ENCODE measurements at places on chromosomes 16 and 17.

- DNase-seq = no peak
Observed at GRCh38 chr17:64327201-64327930, 63.3 kb downstream of the PECAM1 start.

DNA sequence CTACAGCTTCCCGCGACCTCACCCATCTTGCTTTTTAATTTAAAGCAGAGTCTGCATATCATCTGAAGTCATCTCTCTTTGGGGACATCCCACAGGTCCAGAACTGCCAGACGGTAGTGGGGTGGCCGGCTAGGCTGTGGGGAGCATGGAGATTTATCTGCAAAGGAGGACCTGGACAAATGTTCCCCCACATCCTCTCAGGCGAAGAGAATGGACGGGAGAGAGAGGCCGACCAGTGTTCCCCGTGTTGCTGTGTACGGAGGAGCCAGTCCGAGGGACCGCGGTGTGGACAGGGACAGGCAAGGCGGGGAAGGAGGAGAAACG lies 665 bp upstream of the MT1M start:
- no peak for DNase-seq

- DNase-seq = no peak
Observed at GRCh38 chr16:79372503-79373184, 227.9 kb downstream of the MAF start.

DNA sequence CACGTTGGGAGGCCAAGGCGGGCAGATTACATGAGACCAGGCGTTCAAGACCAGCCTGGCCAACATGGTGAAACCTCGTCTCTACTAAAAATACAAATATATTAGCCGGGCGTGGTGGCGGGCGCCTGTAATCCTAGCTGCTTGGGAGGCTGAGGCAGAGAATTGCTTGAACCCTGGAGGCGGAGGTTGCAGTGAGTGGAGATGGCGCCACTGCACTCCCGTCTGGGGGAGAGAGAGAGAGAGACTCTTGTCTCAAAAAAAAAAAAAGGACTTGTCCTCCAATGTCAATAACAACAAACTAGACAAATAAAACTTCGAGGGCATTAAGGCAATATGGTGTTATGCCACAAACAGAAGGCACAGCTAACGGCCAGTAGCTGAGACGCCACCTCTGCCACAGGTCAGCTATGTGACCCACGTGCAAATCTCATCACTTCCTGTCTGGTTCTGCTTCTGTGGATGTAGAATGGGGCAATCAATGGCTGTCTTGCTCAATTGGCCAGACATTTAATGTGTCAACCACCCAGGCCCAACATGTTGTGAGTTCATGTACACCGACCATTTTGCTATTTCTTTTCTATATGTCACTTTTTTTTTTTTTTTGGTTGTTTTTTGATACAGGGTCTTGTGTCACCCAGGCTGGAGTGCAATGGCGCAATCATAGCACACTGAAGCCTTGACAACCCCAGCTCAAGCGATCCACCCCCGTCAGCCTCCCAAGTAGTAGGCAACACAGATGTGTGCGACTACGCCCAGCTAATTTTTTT lies 834 bp upstream of the TXNDC11 start:
- no peak for DNase-seq

- no peak for DNase-seq
Observed at GRCh38 chr17:80935526-80935925, 56.1 kb upstream of the CHMP6 start.

DNA sequence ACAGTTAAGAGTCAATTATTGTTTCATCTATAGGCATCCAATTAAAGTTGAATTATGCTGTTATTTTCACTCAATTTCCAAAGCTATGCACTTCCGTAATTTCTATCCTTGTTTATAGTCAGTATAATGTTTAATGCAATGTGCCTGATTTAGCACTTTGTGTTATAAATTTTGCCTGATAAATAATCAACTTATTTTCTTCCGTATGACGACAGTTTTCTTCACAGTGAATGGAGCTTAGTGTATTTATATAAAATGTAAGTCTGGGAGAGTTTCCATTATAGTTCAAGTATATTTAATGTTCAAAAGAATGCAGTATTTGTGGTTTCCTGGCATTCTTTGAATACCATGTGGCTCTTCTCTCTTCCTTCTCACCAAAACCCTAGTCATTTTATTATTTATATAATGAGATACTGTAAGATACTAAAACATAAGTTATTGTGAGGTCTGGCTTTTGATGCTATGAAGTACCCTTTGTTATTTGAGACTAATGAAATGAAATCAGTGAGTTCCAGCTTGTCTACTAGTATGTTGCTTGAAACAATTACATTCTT lies 240.6 kb downstream of the PRKCA start:
- no peak for DNase-seq

DNA sequence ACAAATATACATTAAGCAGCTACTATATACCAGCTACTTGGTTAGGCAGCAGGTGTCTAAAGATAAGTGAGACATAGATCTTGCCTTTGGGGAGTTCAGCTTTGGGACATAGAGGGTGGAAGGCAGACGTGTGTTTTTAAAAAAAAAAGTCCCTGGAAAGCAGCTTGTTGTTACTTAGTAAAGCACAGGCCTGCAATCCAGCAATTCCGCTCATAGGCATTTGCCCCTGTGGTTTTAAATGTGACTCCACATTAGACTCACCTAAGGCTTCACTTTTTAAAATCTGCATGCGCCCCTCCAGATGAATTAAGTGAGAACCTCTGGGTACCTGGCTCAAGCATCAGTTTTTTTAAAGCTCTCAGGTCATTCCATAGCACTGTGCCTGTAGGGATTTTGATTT lies 7.2 kb upstream of the MLYCD start:
- DNase-seq = no peak

GRCh38 chr17:78953356-78954350 lies 26.1 kb downstream of the LGALS3BP start:
- DNase-seq = no peak

- DNase-seq = no peak
Observed at GRCh38 chr16:88747588-88748301, 37.3 kb downstream of the PIEZO1 start.

DNA sequence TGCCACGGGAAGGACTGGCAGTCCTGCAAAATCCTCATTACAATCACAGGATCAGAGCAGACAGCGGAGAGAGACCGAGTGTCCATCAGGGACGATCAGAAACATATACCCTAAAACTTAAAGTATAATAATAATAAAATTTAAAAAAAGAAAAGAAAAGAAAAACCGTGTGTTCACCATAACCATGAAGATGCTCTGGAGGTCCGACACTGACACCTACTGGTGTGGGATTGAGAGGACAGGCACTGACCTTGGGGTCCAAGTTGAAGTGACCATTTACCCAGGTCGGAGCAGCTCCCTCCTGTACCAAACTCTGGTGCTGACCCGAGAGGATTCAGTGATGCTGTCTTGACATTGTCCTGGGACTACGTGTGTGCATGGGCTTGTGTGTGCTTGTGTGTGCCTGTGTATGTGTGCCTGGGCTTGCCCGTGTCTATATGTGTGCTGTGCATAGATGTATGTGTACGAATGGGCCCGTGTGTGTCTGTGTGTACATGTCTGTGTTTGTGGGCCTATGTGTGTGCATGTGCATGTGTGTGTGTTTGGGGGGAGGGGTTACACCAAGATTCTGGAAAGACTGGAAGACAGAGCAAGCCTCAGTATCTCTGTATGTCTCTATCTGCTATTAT lies 10.0 kb upstream of the CD300LD start:
- DNase-seq = no peak

GRCh38 chr16:54633943-54634362 lies 296.7 kb upstream of the IRX5 start:
- no peak for DNase-seq

DNA sequence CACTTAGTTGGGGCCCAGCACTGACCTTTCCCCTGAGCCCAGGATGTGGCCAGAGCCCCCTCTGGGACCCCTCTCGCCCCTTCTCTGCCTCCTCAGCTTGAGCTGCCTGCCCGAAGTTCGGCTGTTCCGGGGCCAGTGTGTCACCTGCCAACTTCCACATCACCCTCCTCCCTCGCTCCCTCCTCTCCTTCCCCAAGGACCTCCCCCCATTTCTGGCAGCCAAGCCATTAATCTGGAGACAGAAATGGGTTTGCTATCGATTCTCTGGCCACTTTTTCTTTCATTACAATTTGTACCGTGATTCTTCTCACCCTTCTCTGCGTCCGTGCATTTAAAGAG lies 8.8 kb upstream of the ADAM11 start:
- DNase-seq = no peak

DNA sequence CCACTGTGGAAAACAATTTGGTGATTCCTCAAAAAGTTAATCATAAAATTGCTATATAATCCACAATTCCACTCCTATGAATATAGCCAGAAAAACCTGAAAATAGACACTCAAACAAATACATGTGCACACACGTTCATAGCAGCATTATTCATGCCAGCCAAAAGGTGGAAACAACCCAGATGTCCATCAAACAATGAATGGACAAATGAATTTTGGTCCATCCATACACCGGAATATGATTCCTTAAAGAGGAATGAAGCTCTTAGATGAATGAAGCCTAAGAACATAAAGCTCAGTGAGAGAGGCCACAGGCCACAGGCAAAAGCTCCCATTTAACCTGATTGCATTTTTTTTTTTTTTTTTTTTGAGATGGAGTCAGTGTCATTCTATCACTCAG lies 114.6 kb upstream of the TNRC6C start:
- no peak for DNase-seq

- DNase-seq = no peak
Observed at GRCh38 chr16:81611721-81612120, 167.1 kb downstream of the CMIP start.

- no peak for DNase-seq
Observed at GRCh38 chr16:24850289-24850938, 4.7 kb downstream of the SLC5A11 start.
